ENCODE measurements at places on chromosomes 4 and X.

GRCh38 chr4:186910385-186910784, 186.7 kb upstream of the FAT1 start:
- DNase-seq: no peak

DNA sequence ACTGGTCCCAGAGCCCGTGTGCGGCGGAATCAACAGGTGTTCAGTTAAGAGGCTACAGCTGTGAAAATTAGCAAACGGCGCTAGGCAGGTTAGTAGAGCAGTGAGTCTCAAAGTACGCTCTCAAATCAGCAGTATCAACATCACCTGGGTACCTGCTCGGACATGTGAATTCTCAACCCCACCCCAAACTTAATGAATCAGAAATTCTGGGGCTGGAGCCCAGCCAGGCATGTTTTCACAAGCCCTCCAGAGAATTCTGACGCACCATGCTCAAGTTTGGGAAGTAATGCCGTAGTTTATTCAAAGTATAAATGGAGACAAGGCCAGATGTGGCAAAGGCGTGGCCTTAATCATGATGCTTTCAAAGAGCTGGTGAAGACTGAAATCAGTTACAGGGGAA, 58.2 kb upstream of the PTCHD1 start:
- DNase-seq: no peak

- DNase-seq: peak; percentile 97
These were observed 32.2 kb downstream of the TRMT44 start for GRCh38 chr4:8472689-8473197.

GRCh38 chrX:25941087-25941486, 197.1 kb upstream of the MAGEB18 start:
- DNase-seq: no peak

DNA sequence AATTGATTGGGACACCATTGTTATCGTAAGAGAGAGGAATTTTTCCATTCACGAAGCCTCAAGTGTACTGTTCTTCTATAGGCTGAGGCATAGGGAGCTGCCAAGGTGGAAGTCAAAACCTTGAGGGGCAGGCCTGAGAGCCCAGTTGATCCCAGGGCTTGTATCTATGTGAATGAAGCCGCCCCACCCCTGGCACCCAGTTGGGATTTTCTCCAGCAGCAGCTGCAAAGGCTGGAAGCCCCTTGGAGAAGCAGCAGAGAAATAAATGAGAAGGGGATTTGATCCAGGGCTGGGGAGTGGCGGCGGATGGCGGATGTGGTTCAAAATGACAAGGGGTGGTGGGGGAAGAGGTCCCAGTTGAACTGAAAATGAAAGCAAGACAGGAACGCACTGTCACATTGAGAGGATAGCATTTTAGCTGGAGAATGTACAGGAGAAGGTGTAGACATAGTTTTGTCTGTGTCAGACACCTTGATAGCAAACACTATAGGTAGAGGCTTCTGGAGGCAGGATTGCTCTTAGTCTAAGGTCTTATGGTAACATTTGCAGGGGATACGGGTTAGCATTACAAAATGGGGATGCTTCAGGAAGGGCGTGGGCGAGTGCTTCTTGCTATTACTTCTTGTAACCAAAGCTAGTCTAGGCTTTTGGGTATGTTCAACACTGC, 32.6 kb downstream of the DOCK11 start:
- no peak for DNase-seq

DNA sequence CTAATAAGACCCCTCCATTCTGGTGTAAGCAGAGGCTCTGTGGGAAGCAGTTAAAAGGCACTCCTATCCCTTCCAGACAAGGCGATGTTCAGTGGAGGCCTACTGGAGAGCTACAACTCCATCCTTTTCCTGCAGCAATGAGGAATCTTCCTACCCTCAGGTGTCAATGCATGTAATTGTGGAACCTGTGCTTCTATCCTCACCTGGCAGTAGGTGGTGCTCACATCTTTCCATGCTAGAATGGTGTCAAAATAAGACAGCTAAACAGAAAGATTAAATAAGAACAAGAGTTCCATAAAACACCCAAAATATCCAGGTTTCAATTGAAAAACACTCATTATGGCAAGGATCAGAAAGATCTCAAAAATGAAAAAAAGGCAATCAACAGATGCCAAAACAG, 224.6 kb downstream of the IL15 start:
- no peak for DNase-seq

GRCh38 chr4:31979988-31980387, 1259.8 kb downstream of the PCDH7 start:
- no peak for DNase-seq

- no peak for DNase-seq
These were observed 802.0 kb downstream of the RPA4 start for GRCh38 chrX:97685753-97686152.

GRCh38 chr4:38670939-38671591, 7.1 kb downstream of the KLF3 start:
- no peak for DNase-seq

Measured in SJSA1 (cell line).